Left lung (tissue), 14 donors: ENCODE measurements at places on chromosomes 4 and X. TPM values are rescaled to one million over a fixed set of nuclear protein-coding genes. Genes with fewer than 3 reads are reported as not detected.

The FAM200B gene
- 51.4 TPM for polyA plus RNA-seq

The USP38 gene
- polyA plus RNA-seq = 21.5 TPM

The USP11 gene
- 124 TPM for polyA plus RNA-seq

The CCDC160 gene
- 2.2 TPM for polyA plus RNA-seq

The UPF3B gene
- 27.1 TPM for polyA plus RNA-seq

The RAB41 gene
- 0.71 TPM for polyA plus RNA-seq

The ZNF330 gene
- polyA plus RNA-seq = 48.8 TPM

The VCX3B gene
- 0.44 TPM for polyA plus RNA-seq

The NUDT6 gene
- polyA plus RNA-seq = 15.2 TPM

The PIR gene
- 8.2 TPM for polyA plus RNA-seq

The ZAR1 gene
- polyA plus RNA-seq = 0.08 TPM

The ADH7 gene
- polyA plus RNA-seq = 0.07 TPM

The RRH gene
- polyA plus RNA-seq = 0.89 TPM

The L1CAM gene
- 0.48 TPM for polyA plus RNA-seq

The MEPE gene
- polyA plus RNA-seq = 0.88 TPM

The DCAF8L2 gene
- not detected for polyA plus RNA-seq

The ANKRD37 gene
- polyA plus RNA-seq = 19.6 TPM

The CFAP47 gene
- polyA plus RNA-seq = 2.8 TPM

The ATOH1 gene
- polyA plus RNA-seq = not detected

The ARSJ gene
- polyA plus RNA-seq = 5.8 TPM

The BMX gene
- 1.7 TPM for polyA plus RNA-seq
